Body of pancreas (tissue), 4 donors: ENCODE measurements at places on chromosomes 1 and 21.

- DNase-seq, result no peak
Observed at GRCh38 chr1:107934578-107934977, 30.4 kb downstream of the VAV3 start.

GRCh38 chr1:184197831-184198230 is 146.3 kb downstream of the TSEN15 start:
- no peak for DNase-seq

GRCh38 chr1:200706111-200706814 is 32.4 kb upstream of the CAMSAP2 start:
- no peak for DNase-seq

DNA sequence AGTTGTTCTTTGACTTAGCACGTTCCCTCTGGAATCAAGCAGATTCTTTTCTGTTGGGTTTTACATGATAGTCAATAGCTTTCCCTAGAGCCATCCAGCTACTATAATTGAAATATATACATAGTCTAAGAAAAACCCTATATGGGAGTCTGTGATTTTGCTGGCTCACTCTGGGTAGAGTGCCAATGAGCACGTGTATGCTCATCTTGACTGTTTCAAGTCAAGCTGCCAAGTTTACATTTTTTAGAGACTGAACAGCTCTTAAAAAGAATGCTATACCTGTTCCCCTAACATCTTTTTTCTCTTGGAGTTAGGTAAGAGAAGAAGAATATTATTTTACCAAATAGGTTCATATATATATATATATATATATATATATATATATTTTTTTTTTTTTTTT is 182.8 kb upstream of the NRIP1 start:
- DNase-seq, result no peak

- no peak for DNase-seq
Observed at GRCh38 chr1:153944005-153944826, 2.3 kb downstream of the DENND4B start.

DNA sequence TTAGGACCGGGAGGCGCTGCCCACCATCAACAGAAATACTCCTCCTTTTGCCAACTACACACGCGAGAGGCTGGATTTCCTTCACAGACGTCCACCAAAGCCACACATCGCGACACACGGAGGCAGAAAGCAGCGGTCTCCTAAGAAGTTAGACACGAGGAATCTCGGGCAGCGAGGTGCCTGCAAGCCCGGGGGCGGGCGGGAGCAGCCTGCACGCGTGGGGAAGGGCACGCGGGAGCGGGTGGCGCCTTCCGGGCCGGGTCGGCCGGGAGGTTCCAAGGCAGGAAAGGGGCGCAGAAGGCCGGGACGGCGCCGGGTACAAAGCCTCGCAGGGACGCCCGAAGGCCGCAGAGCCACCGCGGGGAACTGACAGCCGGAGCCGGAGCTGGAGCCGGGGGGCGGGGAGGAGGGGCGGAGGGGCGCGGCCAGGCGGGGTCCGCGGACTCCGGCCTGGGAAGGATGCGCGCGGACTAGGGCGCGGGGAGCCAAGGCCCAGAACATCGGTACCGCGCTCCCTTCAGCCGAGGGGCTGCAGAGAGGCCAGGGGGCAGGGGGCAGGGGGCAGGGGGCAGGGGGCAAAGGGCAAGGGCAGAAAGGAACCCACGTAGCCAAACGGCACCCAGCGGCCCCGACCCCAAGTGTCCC is 722 bp downstream of the NPHP4 start:
- DNase-seq, result peak; percentile 35

DNA sequence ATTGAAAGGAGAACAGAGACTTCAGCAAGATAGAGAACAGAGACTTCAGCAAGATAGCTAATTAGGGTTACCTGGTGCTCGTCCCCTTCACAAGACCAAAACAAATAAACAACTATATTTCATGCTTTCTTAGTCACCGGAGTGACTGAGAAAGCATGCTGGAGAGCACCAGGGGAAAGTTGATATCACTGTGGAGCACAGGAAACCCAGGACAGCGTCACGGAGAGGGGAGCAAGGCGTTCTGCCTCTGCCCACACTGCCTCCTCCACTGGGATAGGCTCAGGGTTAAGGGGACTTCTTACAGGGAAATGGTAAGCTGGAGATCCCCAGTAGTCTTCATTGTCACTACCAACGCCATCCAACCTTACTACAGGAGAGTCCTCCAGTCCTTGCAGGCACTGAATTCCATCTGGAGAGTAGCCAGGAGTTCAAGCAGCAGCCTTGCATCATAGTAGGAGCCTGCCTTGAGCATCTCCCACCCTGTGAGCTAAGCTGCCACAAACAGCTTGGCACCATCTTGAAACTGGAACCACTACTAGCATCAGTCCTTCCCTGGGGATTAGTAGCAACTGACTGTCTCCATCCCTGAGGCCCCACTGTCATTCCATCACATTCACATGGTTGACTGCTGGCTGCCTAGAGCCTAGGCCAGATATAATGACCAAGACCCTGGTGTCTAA is 239.4 kb downstream of the PLPP3 start:
- no peak for DNase-seq

DNA sequence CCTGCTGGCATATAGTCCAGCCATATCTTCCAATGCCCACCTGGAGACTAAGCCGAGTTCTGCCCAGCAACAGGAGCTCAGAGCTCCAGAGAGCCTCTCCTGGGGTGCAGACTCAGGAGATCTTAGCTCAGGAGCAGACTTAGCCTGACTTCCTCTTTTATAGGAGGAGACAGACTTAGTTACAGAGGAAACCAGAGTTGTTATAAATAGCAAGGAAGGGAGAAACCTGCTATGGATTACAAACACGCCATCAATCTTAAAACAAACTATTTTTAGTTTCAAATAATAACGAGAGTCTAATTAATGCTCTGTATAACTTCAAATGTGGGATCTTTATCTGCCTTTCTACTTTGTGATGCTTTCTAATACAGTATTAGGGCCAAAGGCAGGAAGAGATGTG is 3.3 kb upstream of the KIF21B start:
- no peak for DNase-seq

GRCh38 chr1:47693115-47693514 is 255.3 kb downstream of the FOXD2 start:
- DNase-seq, result no peak

DNA sequence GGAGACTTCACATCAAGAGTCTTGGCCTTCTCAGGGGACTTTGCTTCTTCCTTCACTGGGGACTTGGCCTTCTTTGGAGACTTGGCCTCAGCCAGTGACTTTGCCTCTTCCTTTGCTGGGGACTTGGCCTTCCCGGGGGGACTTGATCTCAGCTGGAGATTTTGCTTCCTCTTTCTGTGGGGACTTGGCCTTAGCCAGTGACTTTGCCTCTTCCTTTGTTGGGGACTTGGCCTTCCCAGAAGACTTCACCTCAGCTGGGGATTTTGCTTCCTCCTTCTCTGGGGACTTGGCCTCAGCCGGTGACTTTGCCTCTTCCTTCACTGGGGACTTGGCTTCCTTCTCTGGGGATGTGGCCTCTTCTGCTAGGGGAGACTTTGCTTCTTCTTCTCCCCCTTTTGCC is 13.5 kb upstream of the CD2 start:
- no peak for DNase-seq

- DNase-seq, result peak; percentile 74
Observed at GRCh38 chr1:202860744-202861419, 28.1 kb downstream of the RABIF start.

DNA sequence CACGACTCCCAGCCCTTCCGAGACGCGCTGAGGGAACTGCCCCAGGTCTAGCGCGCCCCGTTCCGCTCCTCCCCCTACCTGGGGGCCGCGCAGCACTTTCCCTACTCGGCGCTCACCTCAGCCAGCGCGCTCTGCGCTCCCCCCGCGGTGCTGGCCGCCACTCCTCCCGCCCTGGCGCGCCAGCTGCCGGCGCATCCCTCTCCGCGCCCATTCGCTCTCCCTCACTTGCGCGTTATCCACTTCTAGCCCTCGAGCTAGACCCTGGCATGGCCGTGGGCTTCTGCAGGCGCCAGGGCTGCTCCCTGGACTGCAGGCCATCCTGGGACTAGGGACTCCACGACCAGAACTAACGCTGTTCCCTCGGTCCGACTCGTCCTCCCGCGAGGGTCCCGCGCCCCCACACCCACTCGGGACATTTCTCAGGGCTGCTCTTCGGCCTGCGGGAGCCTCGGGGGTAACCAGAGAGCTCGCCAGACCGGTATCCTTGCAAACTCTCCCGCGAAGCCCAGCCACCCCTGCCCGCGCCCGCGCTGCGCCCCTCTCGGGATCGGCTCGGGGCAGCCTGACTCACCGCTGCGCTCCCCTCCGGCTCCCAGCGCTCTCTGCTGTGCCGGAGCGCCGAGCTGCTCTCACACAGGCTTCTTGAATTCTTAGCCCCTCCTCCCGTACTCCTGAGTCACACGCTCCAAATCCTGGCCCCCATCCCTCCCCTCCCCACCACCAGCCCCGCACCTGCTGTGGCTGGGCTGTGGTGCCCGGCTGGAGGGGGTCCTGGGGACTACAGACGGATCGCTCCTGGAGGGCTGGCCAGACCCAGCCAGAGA is at the start of gene NGF:
TSS of gene NGF (minus strand) at position 617 of the 824 bp plus-strand sequence. CDS start 51,454 bp downstream, outside the sequence.
- DNase-seq, result peak; percentile 31

GRCh38 chr1:177794376-177794991 is 175.4 kb downstream of the SEC16B start:
- DNase-seq, result no peak

GRCh38 chr1:51147394-51147793 is 45.4 kb downstream of the C1orf185 start:
- no peak for DNase-seq

DNA sequence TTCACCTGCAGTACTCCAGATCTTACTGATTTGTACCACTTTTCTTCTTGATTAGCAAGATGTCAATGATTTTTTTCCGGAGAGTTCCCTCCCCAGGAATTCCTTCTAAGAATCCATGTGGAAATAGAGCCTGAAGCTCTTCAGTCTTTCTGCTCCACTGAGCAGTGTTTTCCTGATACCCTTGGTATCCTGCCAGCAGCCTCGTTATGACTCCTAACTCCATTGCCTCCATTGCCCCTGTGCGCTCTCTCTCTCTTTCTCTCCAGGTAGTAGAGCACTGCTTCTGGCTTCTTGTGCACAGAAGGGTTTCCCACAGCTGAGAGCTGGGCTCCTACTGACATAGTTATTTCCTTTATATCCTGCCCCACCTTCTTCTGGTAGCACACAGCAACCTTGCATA is 12.2 kb downstream of the UBE2U start:
- DNase-seq, result no peak

DNA sequence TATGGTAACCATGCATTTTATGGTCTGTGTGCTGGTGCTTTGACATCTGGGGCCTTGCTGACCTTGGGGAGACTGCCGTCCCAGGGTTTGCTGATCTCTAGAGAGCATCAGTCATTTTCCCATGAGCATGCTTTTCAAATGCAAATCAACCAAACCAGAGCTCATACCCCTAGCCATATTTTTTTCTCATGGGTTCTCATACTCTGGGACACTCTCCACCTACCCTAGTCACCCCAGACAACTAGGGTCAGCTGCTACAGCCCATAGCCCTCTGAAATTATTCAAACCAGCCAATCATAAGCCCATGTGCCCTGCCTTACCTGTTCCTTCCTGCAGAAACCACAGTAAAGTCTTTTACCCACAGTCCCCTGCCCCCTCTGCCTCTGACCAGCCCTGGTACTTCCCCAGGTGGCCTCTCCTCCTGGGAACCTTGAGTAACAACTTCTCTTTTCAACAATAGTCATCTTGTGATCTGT is 132.0 kb downstream of the MAP3K21 start:
- DNase-seq, result no peak

- DNase-seq, result no peak
Observed at GRCh38 chr1:59564192-59564891, 250.4 kb upstream of the HOOK1 start.

DNA sequence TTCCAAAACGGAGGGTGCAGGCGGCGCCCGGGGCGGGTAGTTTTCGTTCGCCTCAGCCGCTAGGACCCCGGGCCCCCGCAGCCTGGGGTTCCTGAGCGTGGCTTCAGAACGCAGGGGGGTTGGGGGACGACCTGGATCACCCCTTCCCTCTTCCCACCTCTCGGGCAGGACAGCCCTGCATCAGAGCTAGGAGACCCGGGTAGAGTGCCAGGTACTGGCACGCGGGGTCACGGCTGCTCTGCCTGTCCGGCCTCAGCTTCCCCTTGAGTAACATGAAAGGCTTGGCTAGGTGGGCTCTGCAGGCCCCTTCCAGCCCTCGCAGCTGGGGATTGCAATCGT is 484 bp downstream of the DFFB start:
- no peak for DNase-seq

DNA sequence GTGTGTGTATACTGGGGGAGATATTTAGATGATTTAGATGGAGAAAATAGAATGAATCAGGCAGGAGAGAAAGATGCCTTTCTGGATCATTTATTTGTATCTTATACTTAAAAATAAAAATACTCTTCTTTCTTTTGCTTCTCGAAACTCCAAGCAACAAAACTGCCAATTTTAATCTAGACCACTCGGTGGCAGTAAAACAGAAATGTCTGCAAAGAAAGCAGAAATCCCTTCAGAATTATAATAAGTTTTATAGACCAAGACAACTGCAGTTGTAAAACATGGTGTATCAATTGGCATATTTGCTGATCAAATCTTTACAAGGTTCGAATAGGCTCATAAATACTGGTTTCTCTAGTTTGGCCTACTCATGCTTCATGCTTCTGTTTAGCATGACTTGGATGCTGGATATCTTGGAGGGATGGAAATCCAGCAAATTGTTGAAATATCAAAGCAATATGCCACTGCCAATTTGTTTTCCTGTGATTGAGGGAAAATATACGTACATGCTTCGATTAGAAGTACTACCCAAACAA is 15.1 kb upstream of the C1orf87 start:
- no peak for DNase-seq

DNA sequence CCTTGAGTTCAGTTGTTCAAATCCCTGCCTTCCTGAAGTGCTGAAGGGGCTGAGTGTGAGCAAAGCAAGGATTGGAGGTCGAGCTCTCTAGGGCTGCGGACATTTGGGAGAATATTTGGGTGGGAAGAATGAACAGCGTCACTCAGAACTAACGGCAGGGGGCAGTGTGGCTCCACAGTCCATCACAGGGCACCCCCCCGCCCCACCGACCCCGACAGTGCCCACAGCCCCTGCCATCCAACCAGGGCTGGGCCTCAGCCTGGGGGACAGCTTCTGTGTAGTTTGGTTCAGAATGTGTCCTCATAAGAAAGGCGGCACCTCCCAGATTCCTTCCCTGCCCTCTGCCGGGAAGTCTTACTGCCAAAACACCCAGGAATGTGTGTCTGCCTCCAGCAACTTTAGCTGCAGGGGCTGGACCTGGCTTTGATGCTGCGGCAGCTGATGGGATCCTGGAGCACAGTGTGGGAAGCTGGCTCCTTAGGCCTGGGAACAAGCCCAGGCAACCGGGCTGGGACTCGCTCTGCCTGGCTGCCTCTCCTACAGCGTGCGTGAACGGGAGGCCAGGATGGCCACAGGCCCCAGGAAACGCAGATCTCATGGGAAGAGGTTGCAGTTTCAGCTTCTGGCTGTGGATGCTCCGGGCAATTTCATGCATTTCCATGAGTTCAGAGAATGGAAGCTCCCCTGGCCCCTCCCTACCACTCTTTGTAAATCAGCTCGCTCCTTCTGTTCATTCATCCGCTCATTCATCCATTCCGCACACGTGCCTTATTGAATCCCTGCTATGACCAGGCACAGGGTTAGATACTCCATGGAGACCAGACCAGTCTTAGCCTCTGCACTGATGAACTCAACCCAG is 104.9 kb upstream of the TMPRSS2 start:
- peak; percentile 65 for DNase-seq
